Activated naive CD8-positive, alpha-beta T cell treated with anti-CD3 and anti-CD28 coated beads, Interleukin-2, amount 50 U/mL, for 16 hours (primary cell): ENCODE measurements at places on chromosomes 5 and 9.

DNA sequence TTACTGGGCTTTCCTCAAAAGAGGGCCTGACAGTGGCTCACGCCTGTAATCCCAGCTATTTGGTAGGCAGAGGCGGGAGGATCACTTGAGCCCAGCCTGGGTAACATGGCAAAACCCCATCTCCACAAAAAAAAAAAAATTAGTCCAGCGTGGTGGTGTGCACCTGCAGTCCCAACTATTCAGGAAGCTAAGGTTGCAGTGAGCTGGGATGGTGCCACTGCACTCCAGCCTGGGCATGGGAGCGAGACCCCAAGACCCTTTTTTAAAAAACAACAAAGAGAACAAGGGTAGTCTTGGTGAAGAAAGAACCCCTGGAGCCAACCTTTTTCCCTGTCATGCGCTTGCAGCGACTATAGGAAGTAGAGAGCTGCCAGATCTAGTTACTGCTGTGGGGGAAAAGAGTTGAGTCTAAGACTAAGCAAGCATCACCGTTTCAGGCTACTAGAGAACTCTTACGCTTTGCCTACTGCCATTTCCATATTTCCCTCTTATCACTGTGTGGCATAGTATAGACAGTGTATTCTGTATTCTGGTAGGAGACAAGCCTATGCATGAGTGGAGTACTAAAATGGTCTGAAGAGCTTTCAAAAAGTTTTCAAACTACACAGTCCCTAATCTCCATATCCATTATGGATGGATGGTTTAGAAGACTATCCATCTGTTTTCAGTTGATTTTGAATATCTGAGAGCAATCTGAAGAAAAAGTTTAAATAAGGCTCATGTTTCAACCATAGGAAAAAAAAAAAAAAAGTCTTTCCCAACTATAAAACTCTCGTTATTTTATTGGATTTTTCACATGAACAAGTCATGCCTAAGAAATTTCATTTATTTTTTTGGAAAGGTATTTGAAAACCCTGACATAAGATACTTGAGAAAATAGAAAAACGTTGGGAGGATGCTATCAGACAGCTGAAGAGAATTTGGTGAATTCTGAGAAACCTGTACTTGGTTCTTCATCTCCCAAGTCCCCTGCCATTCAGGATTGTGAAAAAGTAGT, 2.6 kb downstream of the C9orf40 start:
- DNase-seq, result no peak

GRCh38 chr5:181241393-181241975, 2.2 kb downstream of the RACK1 start:
- DNase-seq, result no peak

- DNase-seq, result no peak
Observed at GRCh38 chr5:107104040-107104995, 566.4 kb downstream of the EFNA5 start.

- no peak for DNase-seq
Observed at GRCh38 chr9:20396509-20396908, 225.8 kb downstream of the MLLT3 start.

GRCh38 chr9:86022687-86023266, 76.6 kb downstream of the GOLM1 start:
- DNase-seq, result no peak

DNA sequence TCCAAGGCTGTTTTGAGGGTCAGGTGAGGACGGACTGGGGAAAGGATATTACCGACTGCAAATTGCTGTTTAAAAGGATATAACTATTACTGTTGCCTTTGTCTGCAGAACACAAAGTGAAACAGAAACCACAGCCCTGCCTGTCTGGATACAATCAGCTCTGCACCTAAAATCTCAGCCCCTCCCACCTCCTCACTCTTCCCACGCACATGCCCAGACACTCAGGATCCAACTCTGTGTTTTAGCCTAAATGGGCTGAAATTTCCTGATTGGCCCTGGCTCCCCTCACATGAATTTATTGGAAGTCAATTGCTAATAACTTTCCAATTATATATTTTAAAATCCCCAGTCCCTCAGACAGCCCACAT, 176.3 kb upstream of the PPP1R26 start:
- DNase-seq, result no peak

GRCh38 chr5:179339081-179339480, 6.2 kb downstream of the ADAMTS2 start:
- no peak for DNase-seq

DNA sequence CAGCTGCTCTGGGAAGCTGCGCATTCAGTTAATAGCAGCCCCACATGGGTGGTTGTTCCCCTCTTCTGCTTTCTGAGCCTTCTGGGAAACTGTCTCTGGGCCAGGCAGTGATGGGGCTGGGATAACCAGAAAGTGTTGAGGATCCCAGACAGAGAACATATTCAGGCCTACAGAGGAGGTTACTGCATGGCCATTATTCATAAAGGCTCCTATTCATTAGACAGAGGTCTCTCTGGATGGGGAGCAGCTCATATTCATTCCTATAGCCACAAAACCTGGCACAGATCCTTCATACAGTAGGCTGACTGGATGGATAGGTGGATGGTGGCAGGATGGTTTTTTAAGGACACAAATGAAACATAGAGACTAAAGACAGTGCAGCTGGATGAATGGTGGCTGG, 76.3 kb downstream of the HSPA4 start:
- no peak for DNase-seq

DNA sequence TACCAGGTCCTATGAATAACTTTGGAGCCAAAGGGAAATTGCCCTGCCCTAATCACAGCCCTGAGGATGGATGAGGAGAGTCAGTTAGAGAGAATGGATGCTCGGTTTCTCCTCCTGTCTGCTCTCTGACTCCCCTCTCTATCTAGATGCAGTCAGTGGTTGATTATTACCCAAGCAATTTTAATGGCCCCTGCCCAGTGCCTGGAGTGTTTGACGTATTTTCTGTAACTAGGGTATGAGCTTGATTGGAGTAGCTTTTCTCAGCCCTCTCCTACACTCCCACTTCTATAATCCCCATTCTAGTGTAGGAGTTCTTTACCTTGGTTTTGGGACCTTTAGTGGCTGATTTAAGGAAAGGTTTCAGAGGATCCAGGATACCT, 60.4 kb downstream of the DOCK2 start:
- DNase-seq, result no peak

GRCh38 chr9:138082918-138083636, 205.5 kb downstream of the CACNA1B start:
- no peak for DNase-seq

GRCh38 chr5:43256261-43256966, 56.8 kb downstream of the HMGCS1 start:
- DNase-seq, result no peak

DNA sequence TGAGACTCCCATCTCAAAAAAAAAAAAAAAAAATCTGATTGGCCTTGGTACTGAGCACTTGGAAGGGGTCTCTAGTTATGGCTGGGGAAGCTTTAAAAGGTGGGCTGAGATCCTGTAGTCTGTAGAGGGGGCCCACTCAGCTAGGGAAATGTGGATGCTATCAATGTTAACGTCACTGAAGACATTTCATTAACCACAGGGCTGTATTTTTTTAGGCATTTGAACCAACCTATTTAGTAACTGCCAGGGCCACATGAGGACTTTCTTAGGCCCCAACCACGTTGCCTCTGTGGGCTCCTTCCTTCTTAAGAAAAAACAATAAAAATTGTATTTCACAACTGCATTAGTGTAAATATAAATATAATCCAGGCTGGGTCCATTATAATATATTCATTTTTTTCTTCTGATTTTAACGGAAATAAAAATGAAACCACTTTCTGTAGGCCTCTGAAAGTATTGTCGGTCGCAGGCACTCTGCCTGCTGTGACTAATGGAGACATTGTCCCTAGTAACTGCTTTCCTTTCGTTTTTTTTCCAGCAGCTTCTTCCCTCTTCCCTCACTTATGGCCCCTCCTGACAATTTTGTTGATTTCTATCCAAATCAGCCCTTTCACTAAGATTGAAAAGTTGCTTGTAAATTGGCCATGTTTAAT, 71.6 kb downstream of the GCNT1 start:
- DNase-seq, result no peak

DNA sequence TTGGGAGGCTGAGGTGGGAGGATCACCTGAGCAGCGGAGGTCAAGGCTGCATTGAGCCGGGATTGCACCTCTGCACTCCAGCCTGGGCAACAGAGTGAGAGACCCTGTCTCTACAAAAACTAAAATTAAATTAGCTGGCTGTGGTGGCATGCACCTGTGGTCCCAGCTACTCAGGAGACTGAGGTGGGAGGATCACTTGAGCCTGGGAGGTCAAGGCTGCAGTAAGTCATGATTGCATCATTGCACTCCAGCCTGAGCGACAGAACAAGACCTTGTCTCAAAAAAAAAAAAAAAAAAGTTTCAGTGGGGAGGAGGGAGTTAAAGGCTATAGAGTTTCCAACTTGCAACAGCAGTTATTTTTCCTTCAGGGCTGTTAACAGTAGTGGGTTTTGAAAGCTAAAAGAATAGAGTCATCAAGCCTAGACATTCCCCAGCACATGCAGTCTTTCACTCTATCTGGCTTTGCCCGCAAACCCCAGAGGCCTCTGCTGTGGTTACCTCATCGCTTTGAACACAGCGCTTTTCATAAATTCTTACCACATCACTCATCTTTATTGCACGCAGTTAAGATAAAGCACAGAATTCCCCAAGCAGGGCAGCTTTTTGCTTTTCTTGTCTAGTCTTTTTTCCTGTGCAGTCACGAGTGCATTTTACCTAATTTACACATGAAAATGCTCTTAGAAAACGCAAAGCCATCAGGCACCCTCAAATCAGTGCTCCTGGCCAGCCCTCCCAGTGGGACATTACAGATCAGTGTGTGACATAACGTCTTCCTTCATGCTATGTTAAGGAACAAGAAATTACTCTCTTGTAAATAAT, 8.7 kb upstream of the SLC2A8 start:
- DNase-seq, result peak; percentile 67

- DNase-seq, result no peak
Observed at GRCh38 chr9:131666029-131666428, 73.8 kb downstream of the RAPGEF1 start.

GRCh38 chr5:139561655-139562451, 714 bp downstream of the UBE2D2 start:
- no peak for DNase-seq

GRCh38 chr5:31232273-31232888, 38.9 kb downstream of the CDH6 start:
- DNase-seq, result no peak

- DNase-seq, result no peak
Observed at GRCh38 chr5:74021126-74021525, 395.1 kb downstream of the ARHGEF28 start.

DNA sequence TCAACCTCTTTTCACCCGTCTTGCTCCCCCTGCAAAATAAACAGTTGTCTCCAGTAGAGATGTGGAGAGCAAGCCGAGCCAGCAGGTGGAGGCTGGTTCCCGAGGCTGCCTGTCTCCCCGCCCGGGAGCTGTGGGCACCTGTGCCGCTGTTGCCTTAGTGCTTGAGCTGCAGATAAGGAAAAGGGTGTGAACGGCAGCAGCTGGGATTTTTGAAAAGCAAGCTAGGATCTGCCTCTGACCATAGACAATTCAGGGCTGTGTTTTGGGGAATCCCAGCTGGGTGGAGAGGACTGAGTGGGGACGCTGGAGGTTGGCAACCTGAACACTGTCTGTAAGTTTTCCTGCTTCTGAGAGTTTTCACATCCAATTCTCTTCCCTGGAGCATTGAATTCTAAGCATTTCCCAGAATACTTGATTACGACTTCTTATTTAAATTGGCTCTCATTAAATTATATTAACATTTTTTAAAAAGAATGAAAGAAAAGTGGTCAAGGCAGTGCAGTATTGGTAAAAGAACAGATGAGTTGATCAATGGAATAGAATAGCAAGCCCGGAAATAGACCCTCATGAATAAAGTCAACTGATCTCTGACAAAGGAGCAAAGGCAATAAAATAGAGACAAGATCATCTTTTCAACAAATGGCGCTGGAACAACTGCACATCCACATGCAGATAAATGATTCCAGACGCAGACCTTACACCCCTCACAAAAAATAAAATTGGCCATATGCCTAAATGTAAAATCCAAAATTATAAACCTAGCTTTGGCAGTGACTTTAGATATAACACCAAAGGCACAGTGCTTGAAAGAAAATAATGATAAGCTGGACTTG, 9.7 kb downstream of the WNK2 start:
- DNase-seq, result no peak

- DNase-seq, result no peak
Observed at GRCh38 chr5:78659714-78660113, 11.1 kb upstream of the LHFPL2 start.

GRCh38 chr5:93675460-93676450, 65.6 kb downstream of the POU5F2 start:
- no peak for DNase-seq

- DNase-seq, result no peak
Observed at GRCh38 chr5:131993676-131994075, 17.8 kb downstream of the ACSL6 start.

GRCh38 chr9:107868186-107868585, 378.6 kb upstream of the KLF4 start:
- no peak for DNase-seq

GRCh38 chr9:86707932-86708510, 239.3 kb downstream of the GAS1 start:
- DNase-seq, result no peak

- no peak for DNase-seq
Observed at GRCh38 chr9:33809506-33809905, 7.5 kb upstream of the UBE2R2 start.
